ENCODE measurements at places on chromosomes 12 and 14.

DNA sequence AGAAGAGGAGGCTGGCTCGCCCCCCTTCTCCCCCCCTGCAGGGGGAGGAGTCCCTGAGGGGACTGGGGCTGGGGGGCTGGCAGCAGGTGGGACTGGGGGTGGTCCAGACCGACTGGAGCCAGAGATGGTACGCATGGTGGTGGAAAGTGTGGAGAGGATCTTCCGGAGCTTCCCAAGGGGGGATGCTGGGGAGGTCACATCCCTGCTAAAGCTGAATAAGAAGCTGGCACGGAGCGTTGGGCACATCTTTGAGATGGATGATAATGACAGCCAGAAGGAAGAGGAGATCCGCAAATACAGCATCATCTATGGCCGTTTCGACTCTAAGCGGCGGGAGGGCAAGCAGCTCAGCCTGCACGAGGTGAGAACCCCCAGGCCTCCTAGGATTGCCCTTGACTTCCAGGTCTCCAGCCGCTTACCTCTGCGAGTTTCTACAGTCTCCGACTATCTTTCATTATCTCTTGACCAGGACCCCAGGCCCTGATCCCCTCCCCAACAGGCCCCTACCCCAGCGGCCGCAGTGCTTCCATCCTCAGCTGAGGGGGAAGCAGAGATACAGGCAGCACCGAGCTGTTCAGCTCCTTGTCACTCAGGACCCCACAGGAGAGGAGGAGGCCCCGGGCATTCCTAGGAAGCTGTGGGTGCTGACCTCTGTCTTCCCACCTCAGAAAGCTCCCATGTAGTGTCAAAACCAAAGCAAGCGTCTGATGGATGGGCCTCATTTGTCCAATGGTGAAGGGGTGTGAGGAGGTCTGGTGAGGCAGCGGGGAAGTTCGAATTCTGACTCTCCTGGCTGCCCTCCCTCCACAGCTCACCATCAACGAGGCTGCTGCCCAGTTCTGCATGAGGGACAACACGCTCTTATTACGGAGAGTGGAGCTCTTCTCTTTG lies 3.0 kb downstream of the NAB2 start:
- no peak for DNase-seq

GRCh38 chr14:67492538-67492937 lies 4.0 kb upstream of the TMEM229B start:
- no peak for DNase-seq

DNA sequence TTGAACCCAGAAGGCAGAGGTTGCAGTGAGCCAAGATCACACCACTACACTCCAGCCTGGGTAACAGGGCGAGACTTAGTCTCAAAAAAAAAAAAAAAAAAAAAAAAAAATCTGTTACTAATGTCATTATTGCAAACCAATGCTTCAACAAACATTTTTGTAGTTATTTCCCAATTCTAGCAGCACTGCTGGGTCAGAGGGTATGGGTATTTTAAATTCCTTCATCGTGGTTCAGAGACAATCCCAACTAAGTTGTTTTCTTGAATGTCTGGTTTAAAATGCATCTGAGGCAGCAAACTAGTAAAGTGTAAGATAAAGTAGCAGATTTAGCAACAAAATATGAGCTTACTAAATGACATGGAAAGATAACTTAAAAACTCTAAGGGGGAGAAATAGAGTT lies 65.6 kb downstream of the FERMT2 start:
- DNase-seq: no peak

DNA sequence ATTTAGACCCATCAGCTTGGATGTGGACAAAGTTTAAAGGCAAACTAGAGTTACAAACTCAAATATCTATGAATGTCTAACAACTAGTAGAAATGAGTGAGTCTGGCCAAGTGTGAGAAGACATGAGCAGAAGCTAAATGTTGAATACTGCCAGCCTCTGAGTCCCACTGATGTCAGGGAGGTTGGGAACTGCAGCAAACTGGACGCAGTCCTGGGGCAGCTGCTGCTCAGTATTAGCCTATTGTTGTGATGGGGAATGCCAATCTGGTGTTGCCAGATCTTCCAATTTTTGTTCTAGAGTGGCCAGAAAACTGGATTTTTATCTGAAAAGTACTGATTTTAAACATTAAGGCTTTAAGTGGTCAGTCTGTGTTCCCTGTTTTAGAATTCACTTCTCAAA lies 770.4 kb upstream of the STXBP6 start:
- DNase-seq: no peak

DNA sequence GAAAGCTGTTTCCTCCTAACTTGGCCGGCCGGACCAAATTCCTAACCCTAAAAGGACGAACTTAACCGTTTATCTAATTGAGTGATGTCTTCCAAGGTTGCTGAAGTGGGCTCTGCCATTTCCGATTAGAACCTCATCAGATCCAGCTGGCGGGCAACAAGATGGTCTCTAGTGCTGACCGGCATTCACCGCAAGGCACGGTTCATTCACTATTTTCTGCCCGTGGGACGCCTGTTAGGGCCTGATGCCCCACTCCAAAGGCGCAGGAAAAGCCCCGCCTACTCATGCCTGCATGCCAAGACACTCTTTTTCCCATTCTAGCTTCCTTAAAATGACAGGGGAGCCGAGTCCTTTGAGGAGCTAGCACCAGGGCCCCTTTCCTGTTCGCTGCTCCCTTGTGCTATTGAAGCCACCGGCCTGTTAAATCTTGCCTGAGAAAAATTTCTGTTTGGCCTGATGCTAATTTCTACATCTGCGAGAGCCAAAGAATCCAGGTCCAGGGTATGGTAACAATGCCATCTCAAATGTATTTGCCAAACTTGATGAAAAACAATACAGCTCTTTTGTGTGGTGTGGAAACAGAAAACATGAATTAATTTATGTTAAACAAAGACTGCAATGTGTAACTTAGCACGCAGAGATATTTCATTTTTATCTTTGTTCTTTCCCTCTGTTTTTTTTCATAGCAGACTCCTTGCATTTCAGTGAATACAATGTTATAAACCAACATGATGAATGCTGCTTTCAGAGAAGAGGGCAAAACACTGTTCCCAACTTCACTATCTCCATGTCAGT lies 1071.2 kb upstream of the USP15 start:
- no peak for DNase-seq

DNA sequence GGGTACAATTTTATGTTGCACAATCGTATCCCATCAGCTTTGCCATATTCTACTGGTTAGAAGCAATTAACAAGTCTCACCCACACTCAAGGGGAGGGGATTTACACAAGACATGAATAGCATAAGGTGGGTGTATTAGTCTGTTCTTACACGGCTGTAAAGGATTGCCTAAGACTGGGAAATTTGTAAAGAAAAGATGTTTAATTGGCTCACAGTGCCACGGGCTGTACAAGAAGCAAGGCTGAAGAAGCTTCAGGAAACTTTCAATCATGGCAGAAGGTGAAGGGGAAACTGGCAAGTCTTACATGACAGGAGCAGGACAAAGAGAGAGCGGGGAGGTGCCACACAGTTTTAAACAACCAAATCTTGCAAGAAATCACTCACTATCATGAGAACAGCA lies 231.8 kb upstream of the AMIGO2 start:
- DNase-seq: no peak

DNA sequence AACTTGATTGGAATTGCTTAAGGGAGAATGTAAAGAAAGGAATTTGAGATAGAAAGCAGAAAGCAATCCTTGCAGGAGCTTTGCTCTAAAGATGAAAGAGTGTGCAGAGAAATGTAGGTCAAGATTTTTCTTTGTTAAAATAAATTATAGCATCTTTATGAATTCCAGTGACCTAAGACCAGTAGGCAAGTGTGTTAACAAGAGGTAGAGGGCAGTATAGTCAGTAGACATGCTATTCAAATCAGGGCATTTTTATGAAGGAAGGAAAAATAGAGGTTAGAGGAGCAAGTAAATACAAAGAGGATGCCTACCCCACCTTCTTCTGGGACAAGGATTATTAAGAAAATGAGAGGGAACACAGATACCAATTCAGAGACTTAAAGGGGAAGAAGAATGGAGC lies 148.5 kb downstream of the PLCZ1 start:
- DNase-seq: no peak

GRCh38 chr14:76329951-76330350 lies 46.0 kb upstream of the ESRRB start:
- DNase-seq: no peak

DNA sequence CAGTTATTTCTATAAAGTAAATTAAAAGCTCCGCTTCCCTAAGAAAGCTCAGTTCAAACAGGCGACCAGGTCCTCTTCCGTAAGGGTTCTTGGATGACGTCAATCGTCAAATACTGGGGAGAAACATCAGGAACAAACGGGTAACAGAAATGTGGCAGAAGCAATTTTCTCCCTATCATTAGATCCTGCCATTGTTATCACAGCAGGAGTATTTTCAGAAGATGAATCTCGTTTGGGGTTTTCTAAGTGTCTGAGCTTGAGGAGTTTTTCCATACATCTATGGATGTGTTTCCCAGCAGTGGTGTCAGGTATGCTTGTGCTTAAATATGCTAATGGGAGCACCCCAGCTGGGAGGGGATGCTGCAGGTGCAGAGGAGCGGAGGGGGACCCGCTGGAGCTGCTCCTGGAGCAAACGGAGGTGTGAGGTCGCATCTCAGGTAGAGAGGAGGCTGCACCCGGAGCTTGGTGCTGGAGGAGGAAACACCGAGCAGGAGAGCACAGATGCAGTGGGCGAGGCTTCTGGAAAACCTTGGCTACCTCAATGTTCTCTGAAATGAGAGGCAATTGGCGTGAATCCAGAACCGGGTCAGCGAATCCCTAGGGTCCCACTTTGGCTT lies 795.5 kb downstream of the AACS start:
- no peak for DNase-seq

GRCh38 chr12:103766028-103766427 lies 75.0 kb downstream of the NT5DC3 start:
- no peak for DNase-seq

- DNase-seq: peak; percentile 81
Observed at GRCh38 chr12:123115409-123116121, 35.3 kb downstream of the PITPNM2 start.

DNA sequence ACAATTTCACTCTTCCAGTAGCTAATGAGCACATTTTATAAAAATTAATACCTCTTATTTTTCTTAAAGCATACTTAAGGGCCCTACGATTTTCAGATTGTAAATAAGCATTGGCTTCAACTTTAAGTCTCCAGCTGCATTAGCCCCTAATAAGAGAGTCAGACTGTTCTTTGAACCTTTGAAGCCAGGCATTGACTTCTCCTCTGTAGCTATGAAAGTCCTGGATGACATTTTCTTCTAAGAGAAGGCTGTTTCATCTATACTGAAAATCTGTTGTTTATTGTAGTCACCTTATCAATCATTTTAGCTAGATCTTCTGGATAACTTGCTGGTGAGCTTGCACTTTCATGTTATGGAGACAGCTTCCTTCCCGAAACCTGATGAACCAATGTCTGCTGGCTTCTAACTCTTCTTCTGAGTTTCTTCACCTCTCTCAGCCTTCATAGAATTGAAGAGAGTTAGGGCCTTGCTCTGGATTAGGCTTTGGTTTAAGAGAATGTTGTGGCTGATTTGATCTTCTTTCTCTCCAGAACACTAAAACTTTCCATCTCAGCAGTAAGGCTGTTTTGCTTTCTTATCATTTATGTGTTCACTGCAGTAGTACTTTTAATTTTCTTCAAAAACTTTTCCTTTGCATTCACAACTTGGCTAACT lies 377.1 kb upstream of the RGS6 start:
- DNase-seq: no peak

GRCh38 chr14:23571701-23572523 lies 4.3 kb upstream of the AP1G2 start:
- DNase-seq: no peak

DNA sequence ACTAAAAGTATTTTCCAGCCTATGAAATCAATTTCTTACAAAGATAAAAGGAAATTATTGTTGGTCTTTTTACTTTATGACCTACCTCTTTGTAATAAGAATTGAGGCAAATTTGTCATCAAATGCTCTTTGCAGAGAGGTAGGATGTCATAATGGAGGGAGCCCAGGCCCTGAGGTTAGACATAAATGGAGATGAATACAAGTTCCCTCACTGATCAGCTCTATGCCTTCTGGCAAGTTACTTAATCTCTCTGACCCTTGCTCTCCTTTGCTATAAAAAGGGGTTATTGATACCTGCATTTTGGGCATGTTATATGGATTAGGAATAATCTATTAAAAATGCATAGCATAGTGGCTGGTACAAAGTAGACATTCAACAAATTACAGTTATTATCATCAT lies 146.9 kb upstream of the KRR1 start:
- DNase-seq: no peak

- DNase-seq: no peak
Observed at GRCh38 chr12:123075646-123076171, 75.2 kb downstream of the PITPNM2 start.

DNA sequence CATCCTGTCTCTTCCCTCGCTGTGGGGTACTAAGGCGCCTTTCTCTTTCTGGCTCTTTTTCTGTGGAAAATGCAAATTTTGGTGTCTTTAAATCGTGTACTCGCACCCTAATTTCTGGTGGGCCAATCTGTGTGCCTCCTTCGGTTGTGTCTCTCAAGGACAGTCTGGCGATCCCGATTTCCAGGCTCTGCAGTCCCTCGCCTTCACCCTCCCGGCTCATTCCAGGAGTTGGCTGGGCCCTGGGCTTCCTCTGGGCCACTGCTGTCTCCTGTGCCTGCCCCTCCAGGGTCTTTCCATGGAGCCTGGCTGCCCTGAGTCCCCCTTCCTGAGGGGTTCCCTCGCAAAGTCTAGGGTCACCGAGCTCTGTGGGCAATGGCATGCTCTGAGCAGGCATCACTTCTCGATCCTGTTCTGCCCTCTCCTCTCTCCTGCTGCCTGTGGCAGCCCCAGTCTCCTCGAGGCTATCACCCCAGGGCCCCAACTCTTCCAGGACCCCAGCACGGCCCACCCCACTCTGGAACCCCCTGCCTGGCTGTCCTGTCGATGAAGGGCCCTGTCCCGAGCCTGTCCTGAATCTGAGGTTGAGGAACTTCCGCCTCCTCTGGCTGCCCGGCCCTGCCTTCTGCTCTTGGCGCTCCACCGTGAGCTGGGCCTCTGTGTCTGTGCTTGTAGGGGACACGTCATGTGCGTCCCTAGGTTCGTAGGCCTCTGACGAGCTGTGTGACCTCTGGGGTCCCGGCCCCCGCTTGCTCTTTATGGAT lies 24.1 kb downstream of the AHNAK2 start:
- DNase-seq: no peak

DNA sequence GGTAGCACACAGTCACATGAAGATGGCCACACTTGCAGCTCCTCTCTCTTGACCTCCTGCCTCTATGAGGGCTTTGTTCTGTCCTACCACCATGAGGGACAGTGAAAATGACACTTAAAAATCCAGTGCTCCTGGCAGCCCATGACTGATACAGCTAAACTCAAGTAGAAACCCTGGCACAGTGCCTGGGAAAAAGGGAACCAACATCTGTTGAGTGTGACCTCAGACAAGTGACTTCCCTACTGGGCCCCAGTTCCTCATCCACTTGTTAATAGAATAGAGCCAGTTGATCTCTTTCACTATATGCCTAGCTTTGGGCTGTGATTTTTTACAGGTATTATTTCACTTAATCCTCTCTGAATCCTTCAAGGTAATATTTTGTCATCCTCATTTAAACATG lies 4.8 kb downstream of the GUCY2C start:
- no peak for DNase-seq
